ENCODE measurements at places on chromosomes 6 and 20.

DNA sequence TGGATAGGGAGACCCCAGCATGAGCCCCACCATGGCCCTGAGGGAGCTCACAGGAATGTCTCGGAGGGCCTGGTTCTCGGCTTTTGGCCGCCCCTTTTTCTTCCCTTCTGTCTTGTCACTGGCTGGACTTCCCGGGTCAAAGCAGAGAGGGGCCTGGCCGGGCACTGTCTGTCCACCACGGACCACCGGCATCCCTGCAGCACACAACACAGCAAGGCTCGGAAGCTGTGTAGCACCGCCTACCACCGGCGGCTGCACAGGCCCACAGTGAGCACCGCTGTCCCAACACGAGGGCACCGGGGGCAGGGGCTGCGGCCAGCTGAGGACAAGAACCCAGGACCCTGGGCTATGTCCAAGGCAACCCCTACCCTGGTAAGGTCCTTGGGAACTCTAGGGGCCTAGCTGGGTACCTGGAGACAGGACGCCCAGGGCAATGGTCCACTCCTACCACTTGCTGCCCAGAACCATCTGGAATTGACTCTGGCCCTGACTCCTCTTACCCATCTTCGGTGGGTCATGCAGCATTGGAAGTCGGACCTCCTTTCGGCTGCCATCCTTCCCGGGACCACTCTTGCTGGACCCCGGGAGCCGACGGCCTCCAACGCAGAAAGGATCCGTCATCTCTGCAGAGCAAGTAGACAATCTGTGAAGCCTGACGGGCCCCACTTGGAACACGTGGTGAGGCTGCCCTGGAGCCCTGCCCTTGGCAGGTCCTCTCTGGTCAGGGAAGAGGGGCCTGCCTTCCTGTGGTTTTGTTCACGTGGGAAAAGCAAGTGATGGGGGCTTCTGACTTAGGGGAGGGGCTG, 2.2 kb downstream of the ZNF512B start:
- no peak for DNase-seq

DNA sequence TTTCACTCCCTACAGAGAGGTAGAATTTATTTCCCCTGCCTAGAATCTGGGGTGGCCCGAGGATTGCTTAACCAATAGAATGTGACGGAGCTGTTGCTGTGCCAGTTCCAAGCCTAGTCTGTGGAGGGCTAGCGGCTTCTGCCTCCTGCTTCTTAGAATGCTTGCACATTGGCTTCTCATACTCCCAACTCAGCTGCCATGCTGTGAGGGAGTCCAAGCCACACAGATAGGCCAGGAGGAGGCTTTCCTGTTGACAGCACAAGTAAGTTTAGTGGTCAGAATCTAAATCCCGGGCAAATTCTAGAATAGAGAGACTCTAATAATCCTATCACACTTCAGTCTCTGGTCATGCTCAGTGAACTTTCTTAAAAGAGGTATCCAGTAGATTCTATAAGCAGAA, 57.5 kb upstream of the SNRPB2 start:
- no peak for DNase-seq

GRCh38 chr6:29864037-29864810, 36.6 kb downstream of the HLA-G start:
- no peak for DNase-seq

DNA sequence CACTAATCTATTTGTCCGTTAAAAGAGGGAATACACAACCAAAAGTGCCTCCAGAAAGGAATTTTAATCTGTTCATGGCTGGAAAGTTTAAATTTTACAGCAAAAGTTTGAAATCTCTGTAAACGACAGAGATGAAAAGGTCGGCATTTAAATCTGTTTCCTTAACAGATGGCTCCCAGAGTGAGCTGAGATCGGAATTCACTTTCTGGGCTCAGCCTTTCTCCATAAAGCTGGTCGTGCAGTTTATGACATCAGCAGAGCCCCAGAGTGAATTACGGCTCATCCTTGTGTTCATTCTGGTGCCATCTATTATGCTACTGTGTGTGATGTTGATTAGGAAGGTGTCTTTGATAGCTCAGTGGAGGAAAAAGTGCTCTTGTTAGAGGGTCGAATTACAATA, 117.6 kb upstream of the ZFP64 start:
- no peak for DNase-seq

DNA sequence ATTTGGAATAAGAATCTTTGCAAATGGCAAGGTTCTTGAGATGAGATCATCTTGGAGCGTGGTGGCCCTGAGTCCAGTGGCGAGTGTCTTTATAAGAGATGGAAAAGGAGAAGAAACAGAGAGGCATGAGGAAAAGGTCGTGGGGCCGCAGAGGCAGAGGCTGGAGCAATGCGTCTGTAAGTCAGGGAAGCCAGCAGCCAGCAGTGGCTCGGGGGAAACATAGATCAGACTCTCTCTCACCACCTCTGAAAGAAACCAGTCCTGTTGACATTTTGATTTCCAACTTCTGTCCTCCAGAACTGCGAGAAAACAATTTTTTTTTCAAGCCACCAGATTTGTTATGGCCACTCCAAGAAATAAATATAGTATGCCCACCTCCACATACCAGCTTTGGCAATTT, 226.6 kb downstream of the TFAP2C start:
- DNase-seq = no peak

DNA sequence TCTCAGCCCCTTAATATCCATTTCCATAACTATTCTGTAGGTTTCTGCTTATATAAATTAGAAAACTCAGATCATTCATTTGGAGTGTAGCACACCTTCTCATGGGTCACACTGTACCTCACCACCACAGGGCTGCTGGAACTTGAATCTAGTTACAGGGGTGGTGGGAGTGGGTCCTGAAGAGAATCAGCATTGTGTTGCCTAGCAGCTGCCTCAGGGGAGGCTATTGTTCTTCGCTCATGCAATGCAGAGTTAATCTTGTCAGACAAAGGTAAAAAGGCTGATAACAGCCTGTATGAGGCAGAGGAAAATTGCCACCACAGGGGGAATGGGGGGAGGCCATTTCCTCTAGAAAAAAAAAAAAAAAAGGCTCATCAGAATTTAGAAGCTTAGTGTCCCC, 496.0 kb upstream of the ADGRB3 start:
- DNase-seq = no peak

DNA sequence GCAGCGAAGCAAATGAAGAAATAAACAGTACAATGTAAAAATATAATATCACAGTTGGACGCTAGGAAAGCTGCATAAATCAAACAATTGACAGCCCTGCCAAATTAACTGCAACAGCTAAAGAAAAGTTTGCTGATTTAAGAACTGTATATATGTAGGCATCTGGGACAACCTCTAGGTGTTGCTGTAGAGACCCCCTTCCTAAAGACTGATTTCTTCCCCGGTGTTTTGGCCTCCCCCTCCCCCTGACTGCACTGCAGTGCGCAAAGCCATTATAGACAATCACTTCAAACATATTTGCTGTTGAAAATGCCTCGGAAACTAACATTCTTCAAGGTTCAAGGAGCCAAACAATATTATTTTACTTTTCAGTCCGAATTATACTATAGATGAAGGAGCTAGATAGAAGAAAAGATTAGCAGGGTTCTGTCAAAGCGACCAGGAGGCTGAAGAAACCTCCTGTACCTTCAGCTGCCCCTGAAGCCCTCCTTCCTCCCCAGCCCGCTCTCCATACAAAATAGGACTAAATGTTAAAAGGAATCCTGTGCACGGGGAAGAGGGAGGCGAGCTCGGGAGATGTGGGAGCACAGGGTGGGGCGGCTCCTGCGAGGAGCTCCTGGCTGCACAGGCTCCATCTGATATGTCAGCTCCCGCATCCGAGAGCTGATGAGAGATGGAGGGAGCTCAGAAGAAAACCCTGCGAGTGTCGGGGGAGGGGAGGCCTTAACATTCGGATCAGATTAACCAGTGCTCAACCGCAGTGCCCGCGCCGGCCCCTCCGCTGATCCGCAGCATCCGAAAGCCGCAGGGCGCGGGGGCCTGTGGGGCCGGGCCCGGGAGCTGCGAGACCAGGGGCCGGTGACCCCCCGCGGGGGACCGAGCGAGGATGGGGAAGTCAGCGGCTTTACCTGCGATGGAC, 822 bp downstream of the ELOVL4 start:
- no peak for DNase-seq

- DNase-seq = no peak
These were observed 470.4 kb downstream of the CDH26 start for GRCh38 chr20:60428651-60429050.

DNA sequence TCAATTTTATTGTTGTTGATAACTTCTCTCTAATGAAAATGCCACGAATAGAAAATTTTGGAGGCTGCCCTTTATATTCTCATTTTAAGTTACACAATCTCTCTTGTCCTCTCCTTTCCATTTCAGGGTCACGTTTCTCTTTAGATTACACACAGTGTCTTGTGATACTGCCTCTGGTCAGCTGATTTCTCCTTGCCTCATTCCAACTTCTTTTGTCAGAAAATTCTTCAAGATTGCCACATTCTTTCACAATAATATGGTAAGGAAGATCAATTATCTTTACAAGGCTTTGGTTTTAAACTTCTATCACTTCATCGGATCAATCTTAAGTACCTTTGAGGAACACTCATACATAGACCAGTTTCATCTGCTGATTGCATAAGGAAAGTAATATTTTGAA, 370.3 kb downstream of the RFPL4B start:
- DNase-seq = no peak

All from activated CD4-positive, alpha-beta T cell treated with anti-CD3 and anti-CD28 coated beads, Interleukin-2, amount 50 U/mL, for 4 hours (primary cell).